SK-N-SH treated with all-trans-retinoic acid at 6 μM for 48 hours (cell line): ENCODE measurements at places on chromosomes 7 and 10.

GRCh38 chr7:31917256-31917655 is 153.0 kb downstream of the PDE1C start:
- no peak for ATAC-seq

DNA sequence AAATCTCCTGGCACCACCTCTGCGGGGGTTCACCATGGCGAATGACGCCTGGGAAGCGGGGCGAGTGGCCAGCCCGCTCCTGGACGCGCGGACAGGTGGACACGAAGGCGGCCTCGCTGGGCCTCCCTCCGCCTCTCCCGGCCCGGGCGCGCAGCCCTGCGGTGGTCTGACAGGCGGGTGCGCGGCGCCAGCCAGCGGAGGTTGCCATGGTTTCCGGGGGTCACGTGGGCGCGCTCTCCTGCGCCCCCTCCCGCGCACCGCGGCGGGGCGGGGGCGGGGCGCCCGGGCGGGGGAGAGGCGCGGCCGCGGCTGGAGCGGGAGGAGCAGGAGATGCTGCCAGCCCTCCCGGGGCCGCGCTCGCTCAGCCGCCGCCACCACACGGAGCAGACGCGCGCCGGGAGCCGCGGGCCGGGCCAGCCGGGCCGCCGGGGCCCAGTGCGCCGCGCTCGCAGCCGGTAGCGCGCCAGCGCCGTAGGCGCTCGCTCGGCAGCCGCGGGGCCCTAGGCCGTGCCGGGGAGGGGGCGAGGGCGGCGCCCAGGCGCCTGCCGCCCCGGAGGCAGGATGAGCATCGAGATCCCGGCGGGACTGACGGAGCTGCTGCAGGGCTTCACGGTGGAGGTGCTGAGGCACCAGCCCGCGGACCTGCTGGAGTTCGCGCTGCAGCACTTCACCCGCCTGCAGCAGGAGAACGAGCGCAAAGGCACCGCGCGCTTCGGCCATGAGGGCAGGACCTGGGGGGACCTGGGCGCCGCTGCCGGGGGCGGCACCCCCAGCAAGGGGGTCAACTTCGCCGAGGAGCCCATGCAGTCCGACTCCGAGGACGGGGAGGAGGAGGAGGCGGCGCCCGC is at the start of gene PRKAR2B:
TSS of gene PRKAR2B (plus strand) at position 359 of the 848 bp plus-strand sequence. CDS start at position 562, 203 bp downstream.
- peak; percentile 70 for ATAC-seq

GRCh38 chr10:15141136-15142054 is 27.1 kb downstream of the NMT2 start:
- ATAC-seq, result no peak

DNA sequence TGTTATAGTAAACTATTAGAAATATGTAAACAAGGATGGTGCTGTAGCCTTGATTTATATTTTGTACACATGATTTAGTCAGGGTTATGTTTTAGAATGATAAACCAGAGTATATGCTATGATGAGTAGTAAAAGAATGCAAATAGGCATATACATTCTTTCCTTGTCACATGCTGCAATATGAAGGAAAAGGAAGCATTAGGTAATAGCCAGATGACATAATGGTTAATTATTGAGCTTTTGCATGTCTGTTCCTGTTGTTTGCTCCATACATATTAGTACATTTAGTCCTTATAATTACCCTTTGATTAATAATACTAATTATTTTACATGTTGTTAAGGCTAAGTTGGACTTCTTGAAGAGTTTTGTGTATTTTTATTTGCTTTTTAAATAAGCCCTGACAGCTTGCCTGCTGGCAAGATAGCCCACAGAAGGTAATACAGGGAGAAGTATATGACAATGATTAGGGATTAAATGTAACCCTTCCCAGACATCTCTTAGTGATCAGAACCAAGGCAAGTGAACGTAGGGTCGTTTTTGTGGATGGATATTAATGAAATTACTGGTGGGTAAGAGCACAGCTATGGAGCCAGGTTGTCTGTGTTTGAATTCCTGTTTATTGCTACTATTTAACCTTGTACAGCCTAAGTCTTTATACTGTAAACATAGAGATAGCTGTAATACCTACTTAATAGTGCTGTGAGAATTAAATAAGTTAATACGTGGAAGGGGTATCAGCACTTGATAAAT is 68.4 kb downstream of the PHTF2 start:
- peak; percentile 89 for ATAC-seq

GRCh38 chr7:113176836-113177235 is 58.5 kb upstream of the SMIM30 start:
- no peak for ATAC-seq

- ATAC-seq, result peak; percentile 76
Observed at GRCh38 chr7:134720091-134720935, 59.1 kb upstream of the CALD1 start.

- ATAC-seq, result no peak
Observed at GRCh38 chr10:43340101-43340500, 31.3 kb upstream of the FXYD4 start.

DNA sequence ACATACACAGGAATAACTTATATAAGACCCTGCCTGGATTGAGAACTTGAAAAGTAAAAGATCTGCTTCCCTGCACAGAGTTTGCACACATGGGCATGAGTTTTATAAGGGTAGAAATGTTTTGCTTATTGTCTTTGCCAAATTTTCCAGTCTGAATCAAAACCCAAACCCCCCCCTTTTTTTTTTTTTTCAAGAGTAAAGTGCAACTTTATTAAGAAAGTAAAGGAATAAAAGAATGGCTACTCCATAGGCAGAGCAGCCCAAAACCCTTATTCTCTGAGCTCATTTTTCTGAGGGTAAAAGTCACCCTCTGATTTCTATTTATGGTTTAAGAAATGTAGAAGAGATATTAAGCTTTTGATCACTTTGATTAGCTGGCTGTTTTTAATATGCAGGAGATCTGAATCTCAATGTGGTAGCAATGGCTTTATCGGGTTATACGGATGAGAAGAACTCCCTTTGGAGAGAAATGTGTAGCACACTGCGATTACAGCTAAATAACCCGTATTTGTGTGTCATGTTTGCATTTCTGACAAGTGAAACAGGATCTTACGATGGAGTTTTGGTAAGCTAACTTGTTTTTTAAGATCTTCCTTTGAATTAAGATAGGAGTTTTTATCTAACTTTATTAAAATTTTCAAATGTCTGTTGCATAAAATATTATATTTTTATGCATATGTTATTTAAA is 18.7 kb downstream of the MIOS start:
- no peak for ATAC-seq

- ATAC-seq, result no peak
Observed at GRCh38 chr7:114942446-114943175, 20.7 kb downstream of the MDFIC start.

GRCh38 chr7:90563286-90563685 is 32.8 kb upstream of the CDK14 start:
- ATAC-seq, result no peak

GRCh38 chr10:61890430-61890829 is 11.1 kb upstream of the ARID5B start:
- no peak for ATAC-seq

DNA sequence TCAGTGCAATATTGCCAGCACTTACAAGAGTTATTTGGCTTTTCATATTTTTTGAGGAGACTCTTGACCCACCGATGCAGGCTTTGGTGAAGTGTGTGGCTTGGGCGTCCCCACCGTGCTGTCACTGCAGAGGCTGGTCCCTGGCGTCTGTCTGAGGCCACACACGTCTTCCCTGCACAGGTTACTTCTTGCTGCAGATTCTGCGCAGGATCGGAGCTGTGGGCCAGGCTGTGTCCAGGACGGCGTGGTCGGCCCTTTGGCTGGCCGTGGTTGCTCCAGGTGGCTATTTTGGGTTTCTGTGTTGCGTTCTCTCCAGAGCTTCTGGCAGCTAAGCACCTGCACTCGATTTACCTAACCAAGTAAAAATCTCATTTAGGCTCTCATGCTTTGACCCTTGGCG is 18.9 kb downstream of the SUN1 start:
- no peak for ATAC-seq

GRCh38 chr10:53702489-53702888 is 929.9 kb upstream of the MBL2 start:
- ATAC-seq, result no peak

DNA sequence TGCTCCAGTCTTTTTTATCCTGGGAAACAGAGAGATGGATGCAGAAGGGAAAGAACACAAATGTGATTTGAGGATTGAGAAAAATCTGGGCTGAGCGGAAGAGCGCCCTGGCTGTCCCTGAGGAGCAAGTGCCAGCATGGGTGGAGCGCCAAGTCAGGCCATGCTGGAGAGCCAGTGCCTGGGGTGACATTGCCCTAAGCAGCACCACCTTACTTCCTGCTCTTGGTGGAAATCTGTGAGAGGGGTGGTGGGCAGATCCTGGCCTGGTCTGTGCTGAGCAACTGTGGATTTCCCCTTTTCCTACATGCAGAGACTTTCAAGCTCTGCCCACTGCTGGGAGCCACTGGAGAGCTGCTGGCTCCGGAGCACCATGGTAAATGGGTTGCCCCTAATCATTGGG is 36.9 kb downstream of the DDIT4 start:
- ATAC-seq, result no peak

DNA sequence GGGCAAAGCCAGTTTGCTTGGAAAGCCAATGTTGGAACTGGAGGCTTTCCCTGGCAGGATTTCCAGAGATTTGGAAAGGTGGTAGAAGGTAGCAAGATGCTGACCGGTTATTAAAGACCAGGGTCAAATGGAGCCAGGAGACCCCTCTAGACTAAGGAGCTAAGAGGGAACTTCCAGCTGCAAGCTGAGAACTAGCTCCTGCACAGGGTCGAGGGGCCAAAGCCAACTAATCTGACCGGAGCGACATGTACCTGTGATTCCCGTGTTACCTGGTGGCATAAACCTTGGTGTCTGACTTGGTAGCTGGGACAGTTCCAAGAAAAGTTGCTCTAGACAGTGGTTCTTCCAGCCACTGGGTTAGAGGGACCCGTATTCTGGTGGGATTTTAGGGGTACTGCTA is 41.8 kb downstream of the SPDYE5 start:
- ATAC-seq, result no peak

DNA sequence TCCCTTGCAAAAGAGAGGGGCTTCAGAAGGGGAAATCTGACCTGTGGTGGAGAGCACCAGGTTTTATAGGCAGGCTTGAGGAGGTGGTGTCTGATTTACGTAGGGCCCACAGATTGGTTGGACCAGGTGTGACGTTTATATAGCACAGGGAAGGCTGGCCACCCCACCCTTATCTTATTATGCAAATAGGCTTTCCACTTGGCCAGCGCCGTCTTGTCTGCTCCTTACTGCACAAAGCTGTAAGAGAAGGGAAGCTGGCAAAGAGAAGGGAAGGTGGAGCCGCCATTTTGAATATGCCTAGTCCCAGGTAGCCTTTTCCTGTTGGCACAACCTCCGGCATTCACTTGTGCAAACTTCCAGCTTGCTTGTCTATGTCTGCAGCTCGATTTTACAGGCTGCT is 221.4 kb downstream of the GATA3 start:
- ATAC-seq, result no peak

- ATAC-seq, result peak; percentile 92
Observed at GRCh38 chr7:7761974-7762779, 43.8 kb upstream of the RPA3 start.

DNA sequence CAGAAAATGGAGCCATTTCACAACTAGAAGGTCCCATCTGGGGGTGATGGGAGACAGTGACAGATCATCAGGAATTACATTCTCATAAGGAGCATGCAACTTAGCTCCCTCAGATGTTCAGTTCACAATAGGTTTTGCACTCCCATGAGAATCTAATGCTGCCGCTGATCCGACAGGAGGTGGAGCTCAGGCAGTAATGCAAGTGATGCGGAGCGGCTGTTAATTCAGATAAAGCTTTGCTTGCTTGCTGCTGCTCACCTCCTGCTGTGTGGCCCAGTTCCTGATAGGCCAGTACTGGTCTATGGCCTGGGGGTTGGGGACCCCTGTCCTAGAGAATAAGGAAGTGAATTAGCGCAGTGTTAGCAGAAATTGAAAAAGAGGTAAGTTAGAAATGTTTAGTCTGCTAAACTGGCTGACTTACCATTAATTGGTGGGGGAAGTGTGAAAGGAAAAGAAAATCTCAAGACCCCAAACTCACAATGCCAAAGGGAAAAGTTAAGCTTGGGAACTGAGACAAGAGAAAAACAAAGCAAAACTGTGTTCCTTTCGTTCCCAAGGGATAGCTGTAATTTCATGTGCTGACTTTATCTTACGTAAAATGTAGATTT is 76.4 kb downstream of the LYZL2 start:
- no peak for ATAC-seq

- ATAC-seq, result peak; percentile 45
Observed at GRCh38 chr7:23523486-23524075, 8.2 kb downstream of the TRA2A start.

DNA sequence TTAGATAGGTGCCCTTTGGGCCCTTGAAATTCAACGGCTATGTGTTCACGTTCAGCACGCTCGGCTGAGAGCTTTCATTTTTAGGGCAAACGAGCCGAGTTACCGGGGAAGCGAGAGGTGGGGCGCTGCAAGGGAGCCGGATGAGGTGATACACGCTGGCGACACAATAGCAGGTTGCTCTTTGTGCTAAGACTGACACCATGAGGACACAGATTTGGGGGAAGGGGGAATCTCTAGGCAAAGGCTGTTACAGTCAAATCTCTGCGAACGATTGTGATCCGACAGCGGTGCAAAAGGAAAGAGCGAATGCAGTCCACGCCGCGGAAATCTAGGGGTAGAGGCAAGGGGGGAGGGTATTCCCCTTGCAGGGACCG is 667 bp downstream of the KLLN start:
- ATAC-seq, result peak; percentile 25

DNA sequence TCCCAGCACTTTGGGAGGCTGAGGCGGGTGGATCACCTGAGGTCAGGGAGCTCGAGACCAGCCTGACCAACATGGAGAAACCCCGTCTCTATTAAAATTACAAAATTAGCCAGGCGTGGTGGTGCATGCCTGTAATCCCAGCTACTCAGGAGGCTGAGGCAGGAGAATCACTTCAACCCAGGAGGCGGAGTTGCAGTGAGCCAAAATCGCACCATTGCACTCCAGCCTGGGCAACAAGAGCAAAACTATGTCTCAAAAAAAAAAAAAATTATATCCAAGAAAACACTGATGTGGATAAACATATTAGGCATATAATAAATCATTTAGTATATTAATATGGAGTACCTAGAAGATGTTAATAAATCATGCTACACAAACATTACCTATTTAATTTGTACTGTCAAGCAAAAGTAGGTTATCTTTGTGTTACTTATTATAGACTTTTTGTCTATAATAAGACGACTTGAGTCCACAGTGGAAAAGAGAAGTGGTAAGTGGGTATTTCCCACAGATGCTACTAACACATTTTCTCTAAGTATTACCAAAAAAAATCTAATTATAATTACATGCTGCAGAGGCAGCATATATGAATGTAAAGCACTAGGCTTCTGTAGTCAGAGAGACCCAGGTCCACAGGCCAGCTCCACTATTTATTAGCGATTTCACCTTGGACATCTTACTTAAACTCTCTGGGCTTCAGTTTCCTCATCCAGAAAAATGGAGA is 34.5 kb downstream of the DNMBP start:
- ATAC-seq, result no peak

DNA sequence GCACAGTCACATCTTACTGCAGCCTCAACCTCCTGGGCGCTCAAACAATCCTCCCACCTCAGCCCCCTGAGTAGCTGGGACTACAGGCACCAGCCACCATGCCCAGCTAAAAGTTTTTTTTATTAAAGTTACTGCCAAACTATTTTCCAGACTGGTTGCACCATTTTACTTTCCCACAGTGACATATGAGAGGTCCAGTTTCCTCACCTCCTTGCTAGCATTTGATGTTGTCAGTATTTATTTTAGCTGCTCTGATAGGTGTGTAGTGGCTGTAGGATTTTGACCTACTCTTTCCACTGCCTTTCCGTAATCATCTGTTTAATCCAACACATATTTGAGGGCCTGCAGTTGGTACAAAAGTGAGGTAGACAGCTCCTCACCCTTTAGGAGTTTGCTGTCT is 5.4 kb upstream of the UBE3C start:
- no peak for ATAC-seq
